ENCODE measurements at places on chromosomes 16 and 17. TPM values are rescaled to one million over a fixed set of nuclear protein-coding genes. Genes with fewer than 3 reads are reported as not detected.

Gene SLC22A31
- total RNA-seq: not detected

Gene WNT9B
- total RNA-seq: not detected

Gene MYH3
- total RNA-seq: 3.6 TPM

Gene ARL2BP
- total RNA-seq: 68.9 TPM

Gene KRTAP1-5
- not detected for total RNA-seq

Gene CHST4
- total RNA-seq: not detected

Measured in thyroid gland (tissue), 4 donors.